D721Med (cell line): ENCODE measurements at places on chromosomes 1 and 21.

GRCh38 chr1:55542901-55543504 lies 327.8 kb upstream of the USP24 start:
- no peak for DNase-seq

- DNase-seq: no peak
These were observed 140.8 kb upstream of the FGGY start for GRCh38 chr1:59156051-59156450.

DNA sequence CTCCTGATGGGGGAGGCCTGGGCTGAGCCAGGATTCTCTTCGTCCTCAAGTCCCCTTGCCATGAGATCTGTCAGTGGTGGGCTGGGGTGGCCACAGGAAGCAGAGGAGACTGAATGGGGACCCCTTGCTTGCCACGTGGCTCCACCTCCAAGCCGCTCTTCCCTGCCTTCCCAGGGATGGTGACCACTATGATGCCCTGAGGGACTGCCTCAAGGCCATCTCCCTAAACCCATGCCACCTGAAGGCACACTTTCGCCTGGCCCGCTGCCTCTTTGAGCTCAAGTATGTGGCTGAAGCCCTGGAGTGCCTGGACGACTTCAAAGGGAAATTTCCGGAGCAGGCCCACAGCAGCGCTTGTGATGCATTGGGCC lies 20.9 kb upstream of the TMEM222 start:
- DNase-seq: no peak

DNA sequence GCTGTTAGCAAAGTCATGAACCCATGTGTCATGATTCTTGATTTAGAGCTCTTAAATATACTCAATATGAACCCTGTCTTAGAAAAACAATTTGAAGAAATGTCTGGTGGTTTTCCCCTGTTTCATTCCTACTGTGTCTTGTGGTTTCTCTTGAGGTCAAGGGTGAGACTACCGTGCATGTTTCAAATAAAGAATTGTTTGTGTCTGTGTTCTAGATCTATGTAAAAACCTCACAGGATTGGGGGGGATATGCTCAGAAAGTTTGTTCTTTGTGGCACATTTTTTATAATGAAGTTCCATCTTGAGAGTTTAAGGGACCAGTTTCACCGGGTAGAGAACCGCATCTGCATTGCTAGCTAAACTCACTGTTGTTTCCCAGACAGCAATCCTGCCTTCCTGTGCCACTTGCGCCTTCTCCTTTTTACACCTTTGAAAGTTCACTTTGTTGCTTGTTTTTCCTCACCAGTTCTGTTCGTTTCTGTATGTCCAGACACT lies 30.9 kb upstream of the CACYBP start:
- no peak for DNase-seq

- no peak for DNase-seq
These were observed 15.7 kb upstream of the H6PD start for GRCh38 chr1:9218917-9219316.

GRCh38 chr1:30085811-30086770 lies 637.3 kb downstream of the MATN1 start:
- DNase-seq: peak; percentile 61
